ENCODE measurements at places on chromosomes 11 and 22.

GRCh38 chr11:122305426-122306320, 189.7 kb upstream of the BLID start:
- no peak for DNase-seq

- no peak for DNase-seq
Observed at GRCh38 chr22:31289344-31289743, 2.9 kb downstream of the PIK3IP1 start.

DNA sequence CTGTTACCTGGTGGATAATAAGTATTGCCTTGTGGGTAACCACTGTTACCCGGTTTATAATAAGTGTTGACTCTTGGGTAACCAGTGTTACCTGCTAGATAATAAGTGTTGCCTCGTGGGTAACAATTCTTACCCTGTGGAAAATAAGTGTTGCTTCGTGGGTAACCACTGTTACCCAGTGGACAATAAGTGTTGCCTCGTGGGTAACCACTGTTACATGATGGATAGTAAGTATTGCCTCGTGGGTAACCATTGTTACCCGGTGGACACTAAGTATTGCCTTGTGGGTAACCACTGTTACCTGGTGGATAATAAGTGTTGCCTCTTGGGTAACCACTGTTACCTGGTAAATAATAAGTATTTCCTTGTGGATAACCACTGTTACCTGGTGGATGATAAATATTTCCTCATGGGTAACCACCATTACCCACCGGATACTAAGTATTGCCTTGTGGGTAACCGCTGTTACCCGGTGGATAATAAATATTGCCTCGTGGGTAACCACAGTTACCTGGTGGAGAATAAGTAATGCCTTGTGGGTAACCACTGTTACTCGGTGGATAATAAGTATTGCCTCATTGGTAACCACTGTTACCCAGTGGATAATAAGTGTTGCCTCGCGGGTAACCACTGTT, 8.7 kb upstream of the NXPE4 start:
- no peak for DNase-seq

GRCh38 chr11:35141071-35141470, 2.1 kb downstream of the CD44 start:
- DNase-seq, result no peak

DNA sequence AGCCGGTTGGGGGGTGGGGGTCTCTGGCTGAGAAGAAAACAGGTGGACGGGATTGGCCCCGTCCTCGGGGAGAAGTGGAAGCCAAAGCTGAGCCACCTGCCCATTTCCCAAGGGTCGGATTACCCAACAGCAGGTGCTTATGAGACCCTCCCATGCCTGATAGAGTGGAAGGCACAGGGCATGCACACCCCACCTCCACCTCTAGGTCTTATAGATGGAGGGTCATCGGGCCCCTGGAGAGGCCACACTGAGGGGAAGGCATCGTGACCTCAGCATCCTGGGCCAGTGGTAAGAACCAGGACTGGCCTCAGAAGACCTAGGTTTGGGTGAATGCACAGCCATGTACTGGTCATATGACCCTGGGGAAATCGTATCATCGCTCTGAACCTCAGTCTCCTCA, 85.9 kb downstream of the BUD13 start:
- no peak for DNase-seq

DNA sequence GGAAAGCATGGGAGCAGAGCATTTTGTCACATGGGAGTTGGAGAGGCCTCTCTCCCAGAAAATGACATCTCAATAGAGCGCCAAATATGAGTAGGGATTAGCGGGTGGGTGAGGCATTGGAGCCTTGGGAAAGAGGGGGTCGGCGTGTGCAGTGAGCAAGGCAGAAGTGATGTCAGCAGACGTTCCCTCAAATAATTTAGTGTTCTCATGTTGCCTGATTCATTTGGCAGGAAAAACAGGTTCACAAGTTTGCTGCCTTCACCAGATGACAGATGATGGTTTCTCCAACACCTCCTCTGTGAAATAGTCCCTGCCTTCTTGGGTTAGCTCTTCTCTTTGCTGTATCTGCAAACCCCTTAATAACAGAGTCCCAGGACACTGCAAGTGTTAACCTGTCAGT, 118.5 kb upstream of the ARHGAP20 start:
- no peak for DNase-seq

DNA sequence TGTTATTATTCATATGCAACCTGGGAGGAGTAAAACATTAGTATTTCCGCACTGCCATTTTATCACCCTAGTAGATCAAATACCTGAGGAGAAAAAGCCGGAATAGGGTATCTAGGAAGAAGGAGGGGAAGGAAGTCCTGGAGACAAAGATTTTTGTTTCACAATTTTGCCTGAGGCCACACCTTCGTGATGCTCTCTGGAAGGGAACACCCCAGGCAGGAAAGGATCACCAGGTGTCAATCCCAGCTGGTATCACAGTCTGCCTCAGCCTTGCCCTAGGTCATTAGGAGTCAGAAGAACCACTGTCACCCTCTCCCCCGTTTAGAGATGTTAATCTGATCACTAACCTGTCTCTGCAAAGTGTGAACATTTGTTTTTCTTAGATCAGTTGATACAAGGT, 35.4 kb upstream of the IGSF9B start:
- DNase-seq, result no peak

DNA sequence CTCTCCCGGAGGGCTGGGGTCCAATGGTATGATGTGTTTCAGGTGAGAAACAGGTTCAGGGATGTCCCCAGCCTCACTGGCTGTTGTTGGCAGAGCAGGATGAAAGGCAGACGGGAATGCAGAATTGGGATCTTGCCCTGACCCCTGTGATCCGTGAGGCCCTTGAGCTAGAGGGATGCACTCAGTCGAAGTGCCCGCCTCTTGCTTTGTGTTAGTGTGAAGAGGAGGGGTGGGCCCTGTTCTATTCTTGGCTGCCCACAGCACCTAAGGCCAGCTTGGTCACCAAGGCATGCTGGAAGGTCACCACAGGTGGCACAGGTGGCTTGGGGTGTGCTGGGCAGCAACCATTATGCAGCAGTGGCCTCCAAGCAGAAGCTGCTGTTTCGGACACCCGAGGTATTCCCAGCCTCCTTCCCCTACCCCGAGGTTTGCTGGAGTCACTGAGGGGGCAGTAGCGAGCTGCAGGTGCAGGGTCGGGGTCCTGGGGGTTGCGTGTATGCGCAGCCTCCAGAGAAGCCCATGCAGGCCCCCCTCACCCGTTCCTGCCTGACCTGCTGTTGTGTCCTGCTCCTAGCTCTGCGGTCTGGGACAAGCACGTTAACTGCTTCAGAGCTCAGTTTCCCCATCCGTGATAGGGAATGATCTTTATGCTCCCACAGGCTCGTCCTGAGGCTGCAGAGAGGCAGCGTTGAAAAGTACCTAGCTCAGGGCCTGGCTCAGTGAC, 13.0 kb downstream of the LRP5 start:
- DNase-seq, result no peak

DNA sequence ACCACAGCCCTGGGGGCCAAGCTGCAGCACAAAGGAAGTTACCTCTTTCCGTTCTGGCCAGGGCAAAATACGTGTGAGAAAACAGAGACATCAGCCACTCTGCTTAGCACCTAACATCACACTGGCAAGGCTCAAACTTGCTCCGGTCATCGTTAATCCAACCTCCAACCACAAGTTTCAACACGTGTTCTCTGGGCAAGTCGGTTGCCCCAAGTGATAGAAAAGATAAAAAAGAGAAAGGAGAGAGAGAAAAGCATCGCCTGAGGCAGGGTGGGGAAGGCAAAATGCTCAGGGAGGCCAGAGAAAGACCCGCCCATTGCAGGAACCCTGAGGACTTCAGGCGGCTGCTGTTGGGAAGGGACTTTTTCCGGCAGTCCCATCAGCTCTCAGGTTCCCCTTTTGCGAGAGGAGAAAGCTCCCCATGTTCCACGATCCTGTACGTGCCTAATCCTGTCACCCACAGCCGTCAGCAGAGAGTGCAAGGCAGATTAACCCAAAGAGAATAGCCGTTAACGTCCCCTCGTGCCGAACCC, 18.5 kb upstream of the B4GALNT4 start:
- DNase-seq, result no peak

DNA sequence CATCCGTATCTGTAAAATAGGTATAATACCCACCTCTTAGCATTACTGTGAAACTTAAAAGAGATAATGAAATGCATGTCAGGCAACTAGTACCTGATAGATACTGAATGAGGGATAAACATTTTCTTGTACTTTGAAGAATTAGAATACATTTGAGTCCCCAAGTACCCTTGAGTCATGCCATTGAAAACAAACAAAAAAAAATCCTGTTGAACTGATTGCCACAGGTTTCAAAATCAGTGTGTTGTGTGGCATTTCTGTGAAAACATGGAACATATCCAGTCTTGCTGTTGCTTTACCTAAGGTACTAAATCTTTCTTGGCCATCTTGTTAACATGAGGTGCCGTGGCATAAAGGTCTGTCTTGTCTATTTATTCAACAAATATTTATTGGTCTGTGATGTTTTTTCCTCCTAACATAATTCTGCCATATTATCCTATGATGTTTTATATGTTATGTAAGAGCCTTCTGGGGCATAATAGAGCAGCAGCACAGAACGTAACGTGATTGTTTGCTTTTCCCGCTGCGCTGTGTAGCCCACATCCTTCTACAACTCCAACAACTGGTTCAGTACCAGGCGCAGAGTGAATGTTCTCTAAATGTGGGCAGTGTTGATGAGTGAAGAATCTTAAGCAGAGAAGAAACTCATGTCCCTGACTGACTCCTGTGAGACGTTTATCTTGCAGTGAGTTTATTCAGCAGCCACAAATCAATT, 79.3 kb upstream of the RAB1B start:
- no peak for DNase-seq

DNA sequence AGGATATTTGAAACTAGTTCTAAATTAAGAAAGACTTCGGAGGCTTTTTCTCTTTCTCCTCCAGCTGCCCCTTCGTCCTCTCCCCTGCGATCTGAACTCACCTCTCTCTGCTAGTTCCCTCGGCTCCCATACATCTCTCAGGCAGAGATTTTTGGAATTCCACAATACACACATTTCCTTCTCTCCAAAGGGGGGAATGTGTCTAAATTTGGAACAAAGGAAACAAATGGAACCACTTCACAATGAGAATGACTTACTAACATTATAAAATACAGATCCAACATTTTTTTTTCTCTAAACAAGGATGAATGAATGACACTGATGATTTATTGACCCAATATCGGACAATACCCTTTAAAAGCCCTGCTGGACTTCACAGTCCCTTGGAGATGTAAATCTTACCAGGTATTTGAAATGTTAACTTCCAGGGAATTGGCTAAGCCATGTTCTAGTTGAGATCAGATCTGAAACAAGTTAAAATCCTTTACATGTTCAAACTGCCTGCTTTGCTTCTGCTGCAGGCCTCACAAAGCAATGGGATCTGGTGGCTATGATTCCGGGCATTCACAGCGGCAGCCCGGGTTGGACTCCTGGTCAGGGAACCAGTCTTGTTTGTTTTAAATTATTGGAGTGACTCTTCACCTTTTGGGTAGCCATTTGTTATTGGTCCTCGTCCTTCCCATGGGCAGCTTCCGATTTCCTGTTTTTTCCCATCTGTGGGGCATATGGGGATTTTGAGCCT, 20.5 kb upstream of the GSTP1 start:
- DNase-seq, result no peak

GRCh38 chr11:14974515-14975251, 2.5 kb upstream of the CALCA start:
- DNase-seq, result peak; percentile 65

- no peak for DNase-seq
Observed at GRCh38 chr11:17932472-17932871, 80.4 kb downstream of the SERGEF start.

DNA sequence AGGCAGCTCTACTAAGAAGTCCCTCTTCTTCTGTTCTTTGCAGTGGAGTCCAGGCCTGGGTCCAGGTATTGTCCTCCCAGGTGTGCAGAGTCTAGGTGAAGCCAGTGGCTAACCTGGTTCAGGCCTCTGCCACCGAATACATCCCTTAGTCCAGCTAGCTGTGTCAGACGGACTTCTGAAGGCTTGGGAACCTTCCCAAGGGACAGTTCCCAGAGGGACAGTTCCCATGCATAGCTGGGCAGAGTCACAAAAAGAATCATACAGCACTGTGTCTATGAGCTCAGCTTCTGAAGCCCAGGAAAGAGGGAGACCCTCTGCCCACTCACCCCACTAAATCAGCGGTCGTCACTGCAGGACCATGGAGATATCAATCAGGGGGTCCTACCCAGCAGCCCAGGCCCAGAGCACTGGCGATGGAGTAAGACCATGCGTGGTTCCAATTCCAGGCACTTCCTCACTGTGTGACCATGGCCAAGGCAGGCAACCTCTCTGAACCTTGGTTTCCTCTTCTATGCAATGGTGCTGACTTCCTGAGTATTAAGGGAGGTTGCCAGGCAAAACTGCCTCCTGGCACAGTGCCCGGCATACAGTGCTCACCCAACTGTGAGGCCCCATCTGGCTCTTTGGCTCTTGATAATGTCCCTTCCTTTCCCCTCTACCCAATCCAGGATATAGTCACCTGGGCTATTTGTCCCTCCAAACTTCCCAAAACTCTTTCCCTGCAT, 3.4 kb downstream of the MS4A10 start:
- no peak for DNase-seq

DNA sequence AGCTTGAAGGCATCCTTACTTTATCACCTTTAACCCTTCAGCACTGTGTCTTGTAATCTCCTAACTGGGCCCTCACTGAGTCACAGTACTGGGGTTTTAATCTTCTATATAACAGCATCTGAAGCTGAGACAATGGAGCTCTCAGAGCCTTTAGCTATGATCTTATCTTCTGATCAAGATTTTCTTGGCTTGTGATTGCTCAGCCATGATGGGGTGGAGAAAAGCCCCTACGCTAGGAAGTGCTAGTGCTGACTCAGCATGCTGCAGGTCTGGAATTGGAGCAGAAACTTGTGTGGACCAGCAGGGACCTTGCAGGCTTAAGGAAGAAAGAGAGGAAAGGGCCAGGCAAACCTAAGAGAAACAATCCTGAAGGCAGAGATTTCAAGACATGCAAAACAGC, 71.7 kb upstream of the EED start:
- no peak for DNase-seq

GRCh38 chr11:1772270-1773130, 8.8 kb upstream of the CTSD start:
- no peak for DNase-seq

DNA sequence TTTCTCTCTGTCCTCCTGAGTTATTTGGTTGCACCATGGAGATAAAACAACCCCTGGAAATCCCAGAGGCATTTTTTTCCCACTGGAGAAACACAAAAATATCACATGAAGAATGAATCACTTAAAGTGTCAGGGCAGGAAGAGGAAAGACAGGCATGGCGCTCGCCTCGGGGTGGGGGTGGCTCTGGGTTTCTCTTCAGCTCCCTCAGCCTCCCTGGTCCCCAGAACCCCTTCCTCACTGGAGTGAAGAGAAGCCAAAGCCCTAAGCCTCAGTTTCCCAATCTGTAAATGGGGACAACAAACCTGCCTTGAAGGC, 938 bp downstream of the SHISAL1 start:
- no peak for DNase-seq

GRCh38 chr11:8352876-8353505, 89.3 kb upstream of the LMO1 start:
- DNase-seq, result no peak

- DNase-seq, result no peak
Observed at GRCh38 chr11:95451261-95451660, 220.3 kb upstream of the SESN3 start.

- no peak for DNase-seq
Observed at GRCh38 chr11:20243974-20244373, 83.7 kb upstream of the DBX1 start.
